Left ventricle myocardium inferior (tissue), 1 donor: ENCODE measurements at places on chromosomes 12 and 14.

GRCh38 chr14:24343795-24344660 lies 4.2 kb upstream of the RIPK3 start:
- no peak for DNase-seq

DNA sequence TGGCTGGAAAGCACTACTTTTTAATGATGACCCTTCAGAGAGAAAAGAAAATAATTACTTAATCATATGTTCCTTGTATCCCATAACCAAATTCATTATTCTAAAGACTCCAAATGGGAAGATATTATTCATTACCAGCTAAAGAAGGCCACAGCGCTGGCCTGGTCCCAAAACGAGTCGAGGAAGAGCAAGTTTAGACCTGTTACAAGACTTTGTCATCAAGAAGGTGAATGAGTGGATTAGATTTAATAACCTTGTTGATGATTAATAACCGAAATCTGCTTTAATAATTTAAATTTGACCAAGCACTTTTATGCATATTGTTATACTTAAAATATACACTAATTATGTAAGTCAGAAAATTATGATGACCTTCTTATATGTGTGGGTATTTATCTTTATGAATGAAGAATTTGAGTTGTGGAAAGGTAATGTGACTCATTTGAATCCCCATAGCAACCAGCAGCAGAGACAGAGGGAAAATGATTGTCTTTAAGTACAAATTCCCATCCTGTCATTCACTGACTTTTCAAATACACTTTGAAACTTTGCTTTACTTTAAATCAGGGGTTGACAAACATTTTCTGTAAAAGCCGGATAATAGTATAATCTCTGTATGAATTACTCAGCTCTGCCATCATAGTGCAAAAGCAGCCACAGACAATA lies 200.3 kb upstream of the NPAS3 start:
- DNase-seq = no peak

DNA sequence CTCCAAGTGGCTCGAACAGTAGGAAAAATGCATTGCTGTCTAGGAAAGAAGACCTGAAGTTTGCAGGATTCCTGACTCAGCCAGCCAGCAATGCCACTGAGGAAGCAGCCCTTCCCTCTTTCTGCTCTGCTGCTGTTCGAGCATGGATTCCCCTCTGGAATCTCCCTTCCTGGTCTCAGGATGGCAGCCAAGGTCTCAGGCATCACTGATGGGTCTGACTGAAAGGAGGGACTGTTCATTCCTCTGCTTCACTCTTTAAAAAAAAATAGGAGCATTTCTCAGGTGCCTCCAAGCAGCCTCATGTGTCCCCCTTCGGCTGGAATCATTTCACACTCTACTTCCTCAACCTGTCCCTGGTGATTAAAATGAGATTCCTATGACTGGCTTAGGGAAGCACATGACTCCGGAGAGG lies 62.4 kb downstream of the SLC15A4 start:
- no peak for DNase-seq

- DNase-seq = no peak
Observed at GRCh38 chr12:4325966-4326365, 5.0 kb downstream of the TIGAR start.

DNA sequence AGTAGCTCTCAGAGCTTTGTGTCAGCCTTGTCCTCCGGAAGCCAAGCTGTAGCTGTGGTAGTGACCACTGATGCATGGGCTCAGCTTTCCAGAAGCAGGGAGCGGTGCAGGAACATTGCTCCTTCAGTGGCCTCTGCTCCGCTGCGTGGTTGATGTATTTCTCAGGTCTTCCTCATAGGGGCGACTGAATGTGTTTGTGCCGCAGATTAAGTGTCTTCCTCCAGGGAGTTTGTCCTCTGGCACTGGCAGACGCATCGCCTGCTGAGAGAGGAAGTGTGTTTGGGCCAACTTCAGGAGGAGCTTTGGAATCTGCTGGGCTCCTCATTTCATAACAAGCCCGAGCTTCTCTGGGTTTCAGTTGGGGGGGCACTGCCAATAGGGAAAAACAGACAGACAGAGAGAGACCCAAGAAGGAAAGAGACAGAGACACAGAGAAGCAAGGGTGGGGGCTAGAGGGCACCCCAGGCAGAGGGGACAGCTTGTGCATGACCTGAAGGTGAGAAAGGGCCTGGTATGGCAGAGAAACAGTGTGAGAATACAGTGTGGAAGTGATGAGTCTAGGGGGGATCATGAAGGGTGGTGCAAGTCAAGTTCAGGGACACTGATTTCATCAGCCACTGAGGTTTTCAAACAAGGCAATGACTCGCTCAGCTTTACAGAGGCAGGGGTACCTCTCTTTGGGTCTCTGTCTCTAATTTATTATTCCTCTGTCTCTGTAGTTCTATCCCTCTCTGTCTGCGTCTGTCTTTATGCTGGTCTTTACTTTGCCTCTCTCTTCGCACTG lies 69.4 kb upstream of the PRIMA1 start:
- DNase-seq = no peak

GRCh38 chr12:116735951-116736599 lies 1.8 kb downstream of the SPRING1 start:
- no peak for DNase-seq

- DNase-seq = no peak
Observed at GRCh38 chr14:93538413-93538812, 107.7 kb downstream of the UNC79 start.

- DNase-seq = no peak
Observed at GRCh38 chr14:44405011-44405486, 102.0 kb downstream of the FSCB start.

DNA sequence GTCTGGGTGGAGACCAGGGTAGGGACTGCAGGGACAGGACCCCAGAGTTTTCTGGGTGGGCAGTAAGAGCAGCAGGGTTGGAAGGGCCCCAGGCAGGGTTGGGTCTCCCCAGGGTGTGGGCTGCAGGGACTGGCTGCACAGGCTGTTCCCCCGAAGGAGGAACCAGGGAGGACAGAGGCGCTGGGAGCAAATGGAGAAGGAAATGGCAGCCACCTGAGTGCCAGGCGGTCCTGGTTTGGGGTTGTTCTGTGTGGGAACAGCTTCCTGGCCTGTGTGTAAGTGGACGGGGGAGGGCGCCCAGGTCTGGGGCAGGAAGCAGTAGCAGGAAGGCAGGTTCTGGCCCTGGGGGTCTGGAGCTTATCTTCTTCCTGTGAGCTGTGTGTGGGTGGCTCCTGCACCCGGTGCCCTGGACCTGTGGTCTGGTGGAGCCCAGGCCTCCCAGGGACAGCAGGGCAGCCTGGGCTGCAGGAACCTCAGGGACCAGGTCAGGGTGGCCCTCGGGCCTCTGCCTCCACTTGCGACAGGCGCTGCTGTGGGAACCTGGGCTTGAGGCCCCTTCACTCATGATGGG lies 372.8 kb downstream of the TMEM121 start:
- DNase-seq = no peak
